Progenitor cell of endocrine pancreas (in vitro differentiated cells): ENCODE measurements at places on chromosomes 11 and 22. TPM values are rescaled to one million over a fixed set of nuclear protein-coding genes. Genes with fewer than 3 reads are reported as not detected.

- H3K36me3 ChIP-seq: no peaks in the 10 kb centered on the region
- H3K27me3 ChIP-seq: peaks cover 21% of the 10 kb centered on the region
- no peaks in the 10 kb centered on the region for H3K4me1 ChIP-seq
- H3K27ac ChIP-seq: no peak overlapping the region
- no peak overlapping the region for H3K4me3 ChIP-seq
These were observed 788.7 kb downstream of the OPCML start for GRCh38 chr11:132743601-132744000.

OR52H1 gene
- 0.26 TPM in 1 of 2 replicates, not detected in the other for total RNA-seq

NFAM1 gene
- 0.31 and 0.69 TPM in 2 replicates for total RNA-seq

GRCh38 chr11:119065369-119065768 lies 2.2 kb upstream of the VPS11 start:
- no peak for DNase-seq
- peaks cover 12% of the 10 kb centered on the region for H3K4me1 ChIP-seq
- no peaks in the 10 kb centered on the region for H3K27me3 ChIP-seq
- no peak overlapping the region for H3K27ac ChIP-seq

GRCh38 chr11:47688111-47688510 lies 27.1 kb downstream of the AGBL2 start:
- no peak overlapping the region for H3K4me3 ChIP-seq
- DNase-seq: no peak
- H3K27me3 ChIP-seq: no peaks in the 10 kb centered on the region
- H3K4me1 ChIP-seq: no peaks in the 10 kb centered on the region
- no peak overlapping the region for H3K27ac ChIP-seq
- H3K36me3 ChIP-seq: no peaks in the 10 kb centered on the region

DNA sequence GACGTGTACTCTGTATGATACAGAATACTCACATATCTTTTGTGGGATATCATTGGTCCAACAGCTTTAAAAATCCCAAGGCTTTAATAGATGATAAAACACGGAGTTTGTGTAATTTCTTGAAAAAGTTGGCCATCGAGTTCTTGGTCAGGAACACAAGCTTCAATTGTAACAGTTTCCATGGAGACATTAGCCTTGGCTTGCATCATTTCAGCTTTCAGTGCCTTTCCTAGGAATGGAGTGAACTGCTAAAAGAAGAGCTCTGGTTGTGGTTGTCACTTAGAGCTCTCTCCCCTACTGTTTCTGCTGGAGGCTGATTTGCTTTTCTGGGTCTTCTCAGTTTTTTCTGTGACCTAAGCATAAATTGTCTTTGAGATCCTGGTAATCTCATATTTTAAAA lies 14.2 kb downstream of the BMAL1 start:
- H3K36me3 ChIP-seq: no peaks in the 10 kb centered on the region
- no peak overlapping the region for H3K27ac ChIP-seq
- no peaks in the 10 kb centered on the region for H3K4me1 ChIP-seq
- DNase-seq: no peak
- H3K27me3 ChIP-seq: peaks cover 16% of the 10 kb centered on the region

IGLL1 gene
- total RNA-seq: not detected in 2 replicates

- H3K4me3 ChIP-seq: no peak overlapping the region
- no peaks in the 10 kb centered on the region for H3K27me3 ChIP-seq
- DNase-seq: no peak
- H3K36me3 ChIP-seq: peaks cover 2% of the 10 kb centered on the region
- H3K4me1 ChIP-seq: no peaks in the 10 kb centered on the region
These were observed 801.1 kb downstream of the TBC1D22A start for GRCh38 chr22:47563406-47564157.

DNA sequence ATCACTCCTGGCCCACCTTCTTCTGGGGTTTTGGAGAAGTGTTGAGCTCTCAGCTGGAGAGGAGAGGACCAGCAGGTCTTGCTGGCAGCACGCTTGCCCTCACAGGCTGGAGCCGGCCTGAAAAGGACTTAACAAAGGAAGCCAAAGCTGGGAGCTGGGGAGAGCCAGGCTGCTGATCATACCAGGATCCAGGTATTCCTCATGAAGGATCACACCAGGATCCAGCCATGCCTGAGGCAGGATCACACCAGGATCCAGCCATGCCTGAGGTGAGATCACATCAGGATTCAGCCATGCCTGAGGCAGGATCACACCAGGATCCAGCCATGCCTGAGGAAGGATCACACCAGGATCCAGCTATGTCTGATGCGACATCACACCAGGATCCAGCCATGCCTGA lies 17.0 kb downstream of the MRGPRD start:
- peaks cover 7% of the 10 kb centered on the region for H3K27me3 ChIP-seq
- no peaks in the 10 kb centered on the region for H3K4me1 ChIP-seq
- H3K36me3 ChIP-seq: no peaks in the 10 kb centered on the region
- H3K27ac ChIP-seq: no peak overlapping the region

NRGN gene
- 4.9 and 5.9 TPM in 2 replicates for total RNA-seq

- H3K4me1 ChIP-seq: no peaks in the 10 kb centered on the region
- H3K27ac ChIP-seq: no peak overlapping the region
- H3K4me3 ChIP-seq: no peak overlapping the region
- H3K36me3 ChIP-seq: no peaks in the 10 kb centered on the region
- H3K27me3 ChIP-seq: peaks cover 7% of the 10 kb centered on the region
These were observed 75.8 kb downstream of the CD44 start for GRCh38 chr11:35214792-35215193.

GRCh38 chr11:78856211-78856610 lies 281.5 kb upstream of the NARS2 start:
- peaks cover 7% of the 10 kb centered on the region for H3K36me3 ChIP-seq
- H3K4me3 ChIP-seq: no peak overlapping the region
- no peak for DNase-seq
- H3K4me1 ChIP-seq: no peaks in the 10 kb centered on the region
- H3K27ac ChIP-seq: no peak overlapping the region

HOATZ gene
- total RNA-seq: not detected in 2 replicates

CNGA4 gene
- 2.0 and 2.1 TPM in 2 replicates for total RNA-seq

DGCR8 gene
- 75.8 and 79.8 TPM in 2 replicates for total RNA-seq

- no peaks in the 10 kb centered on the region for H3K4me1 ChIP-seq
- H3K27me3 ChIP-seq: peaks cover 43% of the 10 kb centered on the region
- H3K4me3 ChIP-seq: no peak overlapping the region
- H3K27ac ChIP-seq: no peak overlapping the region
These were observed 85.0 kb downstream of the CHST1 start for GRCh38 chr11:45580399-45580798.

INPP5J gene
- total RNA-seq: 14.8 and 17.9 TPM in 2 replicates

DNA sequence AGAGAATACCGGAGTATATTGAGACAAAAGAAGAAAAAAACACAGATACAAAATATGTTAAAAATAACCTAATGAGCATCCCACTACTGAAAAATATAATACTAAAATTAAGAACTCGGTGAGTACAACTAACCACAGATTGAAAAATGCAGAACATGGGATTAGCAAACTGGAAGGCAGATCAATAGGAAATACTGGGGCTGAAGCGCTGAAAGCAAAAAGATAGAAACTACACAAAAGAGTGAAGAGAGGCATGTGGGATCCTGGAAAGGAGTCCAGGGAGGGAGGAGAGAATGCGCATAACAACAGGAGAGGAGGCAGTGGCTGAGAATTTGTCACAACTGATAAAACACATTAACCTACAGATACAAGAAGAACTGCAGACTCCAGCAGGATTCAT lies 159.3 kb downstream of the EFCAB6 start:
- H3K27me3 ChIP-seq: no peaks in the 10 kb centered on the region
- DNase-seq: no peak
- H3K4me3 ChIP-seq: no peak overlapping the region
- peaks cover 6% of the 10 kb centered on the region for H3K4me1 ChIP-seq
- H3K36me3 ChIP-seq: peaks cover 10% of the 10 kb centered on the region

GRCh38 chr22:16917144-16918003 lies 90.6 kb downstream of the GAB4 start:
- no peaks in the 10 kb centered on the region for H3K4me1 ChIP-seq
- H3K27me3 ChIP-seq: peaks cover 43% of the 10 kb centered on the region
- no peaks in the 10 kb centered on the region for H3K36me3 ChIP-seq
- no peak overlapping the region for H3K4me3 ChIP-seq
- peak; percentile 46 for DNase-seq
- no peak overlapping the region for H3K27ac ChIP-seq

DNA sequence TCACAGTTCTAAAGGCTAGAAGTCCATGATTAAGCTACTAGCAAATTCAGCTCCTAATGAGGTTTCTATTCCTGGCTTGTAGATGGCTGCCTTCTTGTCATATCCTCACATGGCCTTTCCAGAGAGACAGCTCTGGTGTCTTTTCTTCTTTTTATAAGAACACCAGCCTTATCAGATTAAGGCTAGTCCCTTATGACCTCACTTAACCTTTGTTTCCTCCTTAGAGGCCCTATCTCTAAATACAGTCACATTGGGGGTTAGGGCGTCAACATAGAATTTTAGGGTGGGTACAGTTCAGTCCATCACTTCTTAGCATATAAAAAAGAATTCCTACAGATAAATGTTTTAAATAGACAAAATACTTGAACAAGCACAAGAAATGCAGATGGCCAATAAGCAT lies 18.2 kb upstream of the CLPB start:
- no peak overlapping the region for H3K27ac ChIP-seq
- H3K4me1 ChIP-seq: no peaks in the 10 kb centered on the region
- H3K4me3 ChIP-seq: no peak overlapping the region
- DNase-seq: no peak
- H3K36me3 ChIP-seq: no peaks in the 10 kb centered on the region

APOL3 gene
- total RNA-seq: not detected in 2 replicates

DNA sequence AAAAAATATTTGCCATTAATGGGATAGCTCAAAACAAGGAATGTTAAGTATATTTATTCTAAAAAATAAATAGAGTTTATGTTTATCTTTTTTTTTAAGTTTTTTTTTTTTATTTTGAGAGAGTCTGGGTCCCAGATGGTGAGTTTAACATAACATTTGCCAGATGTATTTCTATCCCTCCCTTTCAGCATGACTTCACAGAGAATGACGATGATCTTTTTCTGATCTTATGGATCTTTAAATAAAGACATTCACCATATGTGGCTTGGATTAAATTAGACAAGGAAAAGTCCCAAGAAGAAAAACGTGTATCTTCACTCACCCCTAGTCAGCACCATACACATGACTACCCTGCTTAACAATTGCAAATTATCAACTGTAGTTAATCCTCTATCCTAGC lies 839.8 kb upstream of the CNTN5 start:
- H3K4me3 ChIP-seq: no peak overlapping the region
- H3K27ac ChIP-seq: no peak overlapping the region
- no peaks in the 10 kb centered on the region for H3K4me1 ChIP-seq

DNA sequence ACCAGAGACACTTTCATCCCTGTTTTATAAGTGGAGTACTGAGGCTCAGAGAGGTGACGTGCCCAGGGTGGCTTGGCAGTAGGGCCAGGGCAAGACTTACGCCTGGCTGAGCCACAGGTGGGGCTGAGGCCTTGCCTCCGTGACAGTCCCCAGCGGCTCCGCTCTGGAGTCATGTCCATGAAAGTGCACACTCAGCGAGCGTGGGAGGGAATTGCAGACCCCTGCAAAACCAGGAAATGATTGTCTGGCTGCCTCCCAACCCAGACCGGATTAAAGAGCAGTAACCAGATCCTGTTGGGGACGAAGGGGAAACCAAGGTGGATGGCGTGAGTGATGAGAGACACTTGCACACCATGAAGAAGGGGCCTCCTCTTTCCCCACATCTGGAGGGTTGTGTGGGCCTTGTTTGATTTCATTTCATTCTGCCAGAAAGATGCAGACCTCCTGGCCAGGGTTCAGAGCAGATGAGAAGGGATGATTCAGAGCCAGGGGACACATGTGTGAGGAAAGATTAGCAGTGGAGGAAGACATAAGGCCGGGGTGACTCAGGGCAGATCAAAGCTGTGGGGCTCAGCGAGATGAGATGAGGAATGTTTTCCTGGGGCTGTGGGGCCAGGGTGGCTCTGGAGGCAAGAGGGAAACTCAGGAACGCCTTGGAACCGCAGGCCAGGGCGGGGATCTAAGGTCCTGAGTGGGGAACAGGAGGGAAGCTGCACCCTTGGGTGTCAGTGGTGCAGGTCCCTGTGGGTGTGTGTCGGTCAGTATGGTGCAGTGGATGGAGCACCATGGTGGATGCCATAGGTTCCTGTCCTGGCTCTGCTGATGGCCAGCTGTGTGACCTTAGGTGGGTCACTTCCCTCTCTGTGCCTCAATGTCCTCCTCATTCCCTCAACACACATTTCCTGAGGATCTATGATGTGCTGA lies 29.9 kb upstream of the LRRC32 start:
- DNase-seq: no peak
- no peaks in the 10 kb centered on the region for H3K4me1 ChIP-seq
- H3K36me3 ChIP-seq: no peaks in the 10 kb centered on the region
- no peak overlapping the region for H3K27ac ChIP-seq

FAM76B gene
- 41.0 and 49.8 TPM in 2 replicates for total RNA-seq

HYOU1 gene
- total RNA-seq: 196 and 199 TPM in 2 replicates

GRCh38 chr11:111795334-111795985 lies 29.3 kb upstream of the PPP2R1B start:
- no peak overlapping the region for H3K4me3 ChIP-seq
- peaks cover 8% of the 10 kb centered on the region for H3K4me1 ChIP-seq
- DNase-seq: no peak
- peaks cover 21% of the 10 kb centered on the region for H3K36me3 ChIP-seq
- H3K27me3 ChIP-seq: no peaks in the 10 kb centered on the region
- no peak overlapping the region for H3K27ac ChIP-seq

- H3K4me3 ChIP-seq: no peak overlapping the region
- no peaks in the 10 kb centered on the region for H3K36me3 ChIP-seq
- no peak overlapping the region for H3K27ac ChIP-seq
- H3K4me1 ChIP-seq: no peaks in the 10 kb centered on the region
- DNase-seq: no peak
These were observed 7.1 kb downstream of the MUC2 start for GRCh38 chr11:1081601-1082311.

DNA sequence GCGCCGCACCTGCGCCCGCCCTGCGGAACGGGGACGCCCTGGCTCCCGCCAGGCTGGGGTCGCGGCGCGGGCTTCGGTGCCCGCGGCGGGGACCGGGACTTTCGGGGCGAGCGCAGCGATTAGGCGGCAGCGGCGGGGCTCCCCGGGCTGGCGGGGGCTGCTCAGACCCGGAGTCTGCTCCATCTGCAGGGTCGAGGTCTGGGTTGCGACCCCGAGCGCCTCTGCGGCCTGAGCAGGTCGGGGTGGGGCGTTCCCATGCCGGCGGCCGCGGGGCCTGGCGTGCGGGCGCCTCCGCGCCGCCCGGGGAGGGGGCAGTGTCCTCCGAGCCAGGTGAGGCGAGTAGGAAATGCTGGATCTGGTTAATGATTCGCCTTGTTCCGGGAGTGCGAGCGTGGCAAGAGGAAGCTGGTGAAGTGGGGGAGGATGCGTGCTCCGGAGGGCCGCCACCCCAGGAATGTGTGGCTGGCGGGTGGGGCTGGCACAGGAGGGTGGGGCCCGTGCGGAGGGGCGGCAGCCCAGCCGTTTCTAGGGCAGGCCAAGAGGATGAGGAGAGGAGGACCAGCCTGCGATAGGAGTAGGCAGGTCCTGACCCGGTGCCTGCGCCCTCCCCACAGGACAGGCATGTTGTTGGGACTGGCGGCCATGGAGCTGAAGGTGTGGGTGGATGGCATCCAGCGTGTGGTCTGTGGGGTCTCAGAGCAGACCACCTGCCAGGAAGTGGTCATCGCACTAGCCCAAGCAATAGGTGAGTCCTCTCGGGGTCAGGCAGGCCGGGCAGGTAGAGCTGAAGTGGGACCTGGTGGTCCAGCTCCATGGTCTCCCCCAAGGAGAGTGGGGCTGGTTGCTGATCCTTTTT lies 606 bp downstream of the RASSF7 start:
- peak; percentile 60 for DNase-seq
- peak overlapping the region; percentile 95 for H3K27ac ChIP-seq
- H3K36me3 ChIP-seq: peaks cover 3% of the 10 kb centered on the region
